ENCODE measurements at places on chromosomes 11 and 22.

- no peak for DNase-seq
These were observed 535.1 kb upstream of the CHORDC1 start for GRCh38 chr11:90757849-90758494.

DNA sequence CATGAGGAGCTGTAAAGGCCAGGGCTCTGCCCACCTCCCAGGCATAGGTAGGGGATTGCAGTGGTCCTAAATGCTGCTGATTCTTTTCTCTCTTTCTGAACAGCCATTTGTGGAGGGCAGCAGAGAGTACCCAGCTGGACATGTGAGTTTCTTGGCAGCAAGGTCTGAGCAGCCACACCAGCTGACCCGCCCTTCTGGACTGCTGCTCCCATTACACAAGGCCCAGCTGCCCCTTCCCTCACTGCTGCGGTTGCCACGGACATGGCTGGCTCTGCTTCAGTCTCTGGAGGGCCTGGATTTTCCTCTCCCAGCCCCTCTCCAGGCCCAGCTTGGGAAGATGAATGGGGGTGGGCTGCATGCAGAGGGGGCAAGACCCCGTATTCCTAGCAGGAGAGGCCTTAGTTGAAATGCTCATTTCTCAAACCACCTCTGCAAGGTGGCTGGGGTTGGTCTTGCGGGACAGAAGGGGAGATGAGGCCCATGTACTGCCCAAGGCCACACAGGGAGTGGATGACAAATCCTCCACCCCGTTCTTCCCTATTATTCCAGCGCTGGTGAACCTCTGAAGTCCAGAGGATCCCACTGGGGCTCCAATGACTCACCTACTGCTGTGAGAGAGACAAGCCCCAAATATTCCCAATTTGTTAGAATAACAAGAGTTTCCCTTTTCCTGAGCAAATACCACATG is 4.6 kb downstream of the LGALS12 start:
- no peak for DNase-seq

DNA sequence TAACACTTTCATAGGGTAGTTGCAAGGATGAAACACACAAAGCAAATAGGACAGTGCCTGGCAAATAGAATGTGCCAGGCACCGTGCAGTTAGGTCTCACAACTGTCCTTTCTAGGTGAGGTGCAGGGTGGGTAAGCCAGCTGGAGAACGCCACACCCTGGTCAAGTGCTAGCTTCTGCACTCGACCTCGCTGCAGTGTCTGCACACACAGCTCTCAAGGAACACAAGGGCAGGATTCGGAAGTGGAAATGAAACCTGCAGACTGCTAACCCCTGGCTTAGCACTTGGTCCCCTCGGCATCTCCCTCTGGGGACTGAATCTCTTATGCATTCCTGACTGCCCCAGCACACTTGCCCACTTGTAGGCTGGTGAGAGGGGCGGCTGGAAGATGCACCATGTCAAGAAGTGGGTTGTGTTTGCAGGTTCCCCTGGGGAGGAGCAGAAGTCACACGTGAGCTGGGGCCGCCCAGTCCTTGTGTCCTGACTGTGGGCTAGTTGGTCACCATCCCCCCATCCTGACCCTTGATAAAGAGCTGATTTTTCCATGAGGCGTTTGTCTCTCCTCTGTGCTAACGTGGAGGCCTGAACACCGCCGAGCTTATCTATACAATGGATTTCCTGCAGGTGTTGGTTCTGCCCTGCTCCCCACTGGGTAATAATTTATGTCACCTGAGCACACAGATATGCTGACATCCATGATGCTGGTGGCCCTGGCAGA is 89.0 kb downstream of the MICAL2 start:
- no peak for DNase-seq

DNA sequence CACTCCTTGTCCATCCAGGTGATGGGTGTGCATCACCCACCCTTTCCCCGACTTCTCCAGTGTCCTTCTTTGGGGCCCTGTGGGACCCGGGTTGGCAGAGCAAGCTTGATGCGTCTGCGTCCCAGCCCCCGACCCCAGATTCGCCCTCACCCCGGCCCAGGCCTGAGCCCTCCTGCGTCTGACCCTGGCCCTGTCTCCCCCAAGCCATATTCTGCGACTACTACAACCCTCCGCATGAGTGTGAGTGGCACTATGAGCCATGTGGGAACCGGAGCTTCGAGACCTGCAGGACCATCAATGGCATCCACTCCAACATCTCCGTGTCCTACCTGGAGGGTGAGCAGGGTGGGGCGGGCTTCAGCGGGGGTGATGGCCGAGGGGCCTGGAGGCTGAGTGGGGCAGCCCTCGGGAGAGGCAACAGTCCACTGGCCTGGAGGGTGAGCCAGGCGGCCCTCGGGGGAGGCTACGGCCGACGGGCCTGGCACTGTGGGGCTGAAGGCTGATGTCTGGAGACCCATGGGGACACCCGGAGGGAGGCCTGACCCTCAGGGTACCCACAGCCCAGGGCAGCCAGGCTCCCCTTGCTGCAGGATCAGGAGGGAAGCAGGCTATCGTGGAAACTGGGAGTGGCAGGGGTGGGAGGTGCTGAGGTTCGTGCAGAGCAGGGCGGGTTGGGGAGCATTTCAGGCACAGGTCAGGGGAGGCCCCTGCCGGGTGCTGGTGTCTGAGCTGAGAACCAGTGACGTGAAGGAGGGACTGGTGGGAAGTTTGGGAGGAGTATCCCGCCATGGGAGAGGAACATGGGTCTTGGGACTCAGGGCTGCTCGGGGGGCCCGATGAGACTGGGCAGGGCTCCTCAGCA is 15.3 kb downstream of the MUC2 start:
- DNase-seq: no peak

- DNase-seq: no peak
These were observed 742.3 kb downstream of the DLG2 start for GRCh38 chr11:84884836-84885235.

GRCh38 chr22:50531546-50531961 is 1.7 kb upstream of the TYMP start:
- no peak for DNase-seq

DNA sequence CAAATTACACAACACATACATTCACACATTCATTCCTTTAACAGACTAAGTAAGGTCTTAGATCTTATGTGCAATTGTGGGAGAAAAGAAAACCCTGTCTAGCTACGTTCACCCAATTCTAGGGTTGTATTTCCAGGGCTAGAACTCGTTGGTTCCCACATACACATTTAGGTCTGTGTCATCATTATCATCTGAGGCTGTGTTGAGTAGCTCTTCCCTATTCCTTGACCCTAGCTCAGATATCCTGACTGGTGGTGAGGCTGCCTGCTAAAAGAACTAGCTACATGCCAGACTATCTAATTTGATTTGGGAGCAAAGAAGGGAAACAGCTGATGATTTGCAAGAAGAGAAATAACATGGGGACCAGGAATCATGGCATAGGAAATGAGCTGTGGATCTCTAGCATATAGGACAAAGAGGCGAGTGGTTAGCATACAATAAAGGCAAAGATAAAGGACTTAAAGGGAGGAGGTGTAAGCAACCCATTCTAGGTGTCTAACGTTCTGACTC is 27.5 kb upstream of the OR10G7 start:
- no peak for DNase-seq

GRCh38 chr22:38733329-38733723 is 22.5 kb downstream of the SUN2 start:
- no peak for DNase-seq

DNA sequence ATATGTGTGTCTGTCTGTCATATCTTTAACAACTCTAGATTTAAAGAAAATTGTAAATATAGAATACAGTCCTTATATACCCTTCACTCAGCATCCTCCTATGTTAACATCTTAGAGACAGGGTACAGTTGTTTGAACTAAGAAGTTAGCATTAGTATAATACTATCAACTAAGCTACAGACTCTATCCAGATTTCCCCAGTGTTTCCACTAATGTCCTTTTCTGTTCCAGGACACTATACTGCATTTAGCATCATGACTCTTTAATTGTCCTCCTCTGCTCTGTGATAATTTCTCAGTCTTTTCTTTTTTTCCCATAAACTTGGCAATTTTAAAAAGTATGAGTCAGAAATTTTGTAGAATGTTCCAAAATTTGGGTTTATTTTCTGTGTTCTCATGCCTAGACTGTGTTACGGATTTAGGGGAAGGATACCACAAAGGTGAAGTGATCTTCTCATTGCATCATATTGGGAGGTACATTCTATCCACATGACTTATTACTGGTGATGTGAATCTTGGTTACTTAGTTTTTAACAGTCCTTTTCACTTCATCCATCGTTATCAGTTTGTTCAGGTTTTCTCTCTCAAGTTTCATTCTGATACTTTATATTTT is 168.4 kb downstream of the SBF2 start:
- no peak for DNase-seq

- DNase-seq: no peak
These were observed 16.8 kb upstream of the PPARA start for GRCh38 chr22:46133588-46133855.

- DNase-seq: no peak
These were observed 64.4 kb upstream of the RRM1 start for GRCh38 chr11:4030197-4030596.

DNA sequence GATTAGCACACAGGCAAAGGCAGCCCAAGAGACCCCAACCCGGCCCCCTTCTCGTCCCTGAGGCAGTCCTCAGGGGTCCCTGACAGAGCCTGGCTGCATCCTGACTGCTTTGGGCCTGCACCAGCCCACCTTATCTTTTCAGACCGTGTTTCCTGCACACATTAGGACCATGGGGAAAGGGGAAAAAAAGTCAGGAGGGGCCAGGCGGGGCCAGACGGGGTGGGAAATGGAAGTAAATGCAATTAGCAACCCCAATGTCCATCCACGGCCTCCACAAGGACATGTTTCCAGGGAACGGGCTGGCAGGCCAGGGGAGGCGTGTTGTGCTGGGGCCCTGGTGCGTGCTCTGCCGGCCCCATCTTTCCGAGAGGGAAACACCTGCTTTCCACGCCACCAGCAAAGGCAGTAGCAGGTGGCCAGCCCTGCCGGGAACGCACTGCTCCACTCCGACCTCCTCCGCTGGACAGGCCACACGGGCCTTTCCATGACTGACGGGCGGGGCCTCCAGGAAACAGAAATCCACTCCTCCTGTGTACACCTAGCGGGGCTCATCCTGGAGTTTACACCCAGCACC is 7.4 kb downstream of the EHD1 start:
- DNase-seq: no peak

DNA sequence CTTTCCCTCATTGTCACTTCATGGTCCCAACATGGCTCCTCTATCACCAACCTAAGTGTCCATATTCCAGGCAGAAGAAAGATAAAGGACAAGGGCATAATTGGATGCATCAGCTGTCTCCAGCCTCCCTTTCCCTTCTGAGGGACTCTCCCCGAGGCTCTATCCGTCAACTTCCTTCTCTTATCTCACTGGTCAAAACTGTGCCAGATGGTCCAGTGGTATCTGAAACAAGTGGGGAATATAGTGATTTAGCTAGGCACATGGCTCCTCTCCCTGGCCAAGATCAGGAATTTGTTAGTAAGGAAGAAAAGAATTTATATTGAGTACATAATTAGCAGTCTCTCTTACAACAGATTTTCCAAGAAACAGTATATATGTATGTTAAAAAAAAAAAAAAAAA is 12.6 kb upstream of the SPON1 start:
- DNase-seq: no peak

GRCh38 chr11:134481135-134481534 is 69.1 kb upstream of the B3GAT1 start:
- DNase-seq: no peak

DNA sequence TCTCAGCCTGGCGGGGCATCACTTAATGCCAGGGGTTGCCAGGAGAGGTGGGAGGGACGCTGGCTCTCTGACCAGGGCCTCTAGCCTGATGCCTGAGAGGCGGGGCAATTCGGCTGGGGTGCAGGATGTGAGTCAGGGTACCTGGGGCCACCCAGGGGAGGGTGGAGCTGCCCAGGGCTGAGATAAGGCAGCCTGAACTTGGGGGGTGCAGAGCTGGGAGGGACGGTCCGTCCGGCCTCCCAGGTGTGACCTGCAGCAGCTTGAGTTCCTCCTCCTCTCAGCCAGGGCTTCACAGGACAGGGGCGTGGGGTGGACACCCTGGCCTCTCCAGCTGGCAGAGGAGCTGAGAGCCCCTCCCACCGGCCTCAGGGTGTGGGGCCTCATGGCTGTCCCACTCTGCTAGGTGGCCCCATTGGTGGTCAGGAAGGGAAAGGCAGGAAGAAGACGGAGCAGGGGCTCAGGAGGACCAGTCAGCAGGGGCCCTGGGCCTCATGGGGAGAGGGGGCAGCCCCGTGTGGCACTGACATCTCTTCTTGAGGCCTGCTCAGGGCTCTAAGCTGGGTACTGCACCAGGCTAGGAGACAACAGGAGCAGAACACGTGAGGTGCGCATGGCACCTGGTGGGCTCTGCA is 942 bp upstream of the RPS6KA4 start:
- DNase-seq: no peak

GRCh38 chr11:71060391-71060791 is 192.0 kb downstream of the SHANK2 start:
- DNase-seq: no peak

DNA sequence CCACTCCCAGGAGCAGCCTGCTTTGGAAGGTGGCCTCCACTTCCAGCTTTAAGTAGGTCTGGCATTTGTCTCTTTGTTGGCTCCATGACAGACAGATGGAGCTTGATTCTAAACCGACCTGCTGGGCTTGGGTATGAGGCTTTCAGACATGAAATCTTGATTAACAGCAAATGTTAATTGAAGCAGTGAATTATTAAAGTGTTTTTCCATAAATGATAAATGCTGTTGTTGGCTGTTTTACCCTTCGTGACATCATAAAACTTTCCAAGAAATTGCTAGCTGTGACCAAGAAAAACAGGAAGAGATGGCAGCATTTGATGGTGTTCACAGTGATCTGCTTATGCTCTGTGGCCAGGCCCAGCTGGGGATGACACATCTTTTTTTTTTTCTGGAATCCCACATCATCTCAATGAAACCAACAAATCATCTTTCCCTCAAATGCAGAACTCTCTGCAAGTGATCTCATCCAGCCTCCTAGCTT is 66.1 kb downstream of the RBMXL2 start:
- no peak for DNase-seq

- no peak for DNase-seq
These were observed 18.5 kb upstream of the TH start for GRCh38 chr11:2189938-2190656.

DNA sequence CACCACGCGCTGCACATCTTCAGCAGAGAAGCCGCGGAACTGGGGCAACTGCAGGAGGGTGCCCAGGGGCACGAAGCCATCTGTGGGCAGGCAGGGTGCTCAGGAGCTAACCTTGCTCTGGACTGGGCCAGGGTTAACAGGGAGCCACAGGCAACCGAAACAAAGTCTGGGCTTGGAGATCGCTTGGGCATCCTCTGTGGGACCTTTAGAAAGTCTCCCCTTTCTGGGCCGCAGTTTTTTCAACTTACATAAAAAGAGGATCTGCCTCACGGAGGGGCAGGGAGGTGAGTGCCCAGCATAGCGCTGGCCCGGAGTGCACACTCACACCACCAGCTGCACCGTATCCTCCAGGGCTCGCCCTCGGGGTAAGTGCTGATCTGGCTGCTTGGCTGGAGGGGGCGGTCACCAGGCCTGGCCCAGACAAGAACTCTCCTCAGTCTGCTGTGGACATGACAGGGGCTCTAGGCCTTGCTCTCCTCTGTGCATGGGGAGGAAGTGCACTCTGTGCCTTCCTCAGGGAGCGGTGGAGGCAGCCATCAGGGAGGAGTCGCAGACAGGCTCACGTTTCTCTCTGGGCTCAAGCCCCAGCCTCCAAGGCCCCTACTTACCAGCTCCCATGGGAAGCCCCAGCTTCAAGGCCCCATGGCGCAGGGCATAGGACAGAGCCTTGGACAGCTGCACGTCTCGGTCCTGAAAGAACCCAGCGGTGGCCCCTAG is 937 bp downstream of the TRPT1 start:
- no peak for DNase-seq

- DNase-seq: no peak
These were observed 2.0 kb upstream of the ZNF195 start for GRCh38 chr11:3380706-3381545.

Data from NCI-H510A (cell line).